ENCODE measurements at places on chromosomes 1 and 21. TPM values are rescaled to one million over a fixed set of nuclear protein-coding genes. Genes with fewer than 3 reads are reported as not detected.

Gene IGSF5
- not detected for total RNA-seq

Gene TMCC2
- total RNA-seq = 4.8 TPM

Gene TMEM82
- not detected for total RNA-seq

Gene RGS13
- total RNA-seq = 4.7 TPM

Gene ZSWIM5
- 4.1 TPM for total RNA-seq

Gene OR2W3
- total RNA-seq = 1.6 TPM

GRCh38 chr1:180196436-180197003 is 33.5 kb upstream of the LHX4 start:
- H3K27ac ChIP-seq = no peak overlapping the region
- H3K4me3 ChIP-seq = no peak overlapping the region
- H3K4me1 ChIP-seq = no peaks in the 10 kb centered on the region
- H3K27me3 ChIP-seq = no peaks in the 10 kb centered on the region
- DNase-seq = no peak
- H3K36me3 ChIP-seq = peaks cover 66% of the 10 kb centered on the region

DNA sequence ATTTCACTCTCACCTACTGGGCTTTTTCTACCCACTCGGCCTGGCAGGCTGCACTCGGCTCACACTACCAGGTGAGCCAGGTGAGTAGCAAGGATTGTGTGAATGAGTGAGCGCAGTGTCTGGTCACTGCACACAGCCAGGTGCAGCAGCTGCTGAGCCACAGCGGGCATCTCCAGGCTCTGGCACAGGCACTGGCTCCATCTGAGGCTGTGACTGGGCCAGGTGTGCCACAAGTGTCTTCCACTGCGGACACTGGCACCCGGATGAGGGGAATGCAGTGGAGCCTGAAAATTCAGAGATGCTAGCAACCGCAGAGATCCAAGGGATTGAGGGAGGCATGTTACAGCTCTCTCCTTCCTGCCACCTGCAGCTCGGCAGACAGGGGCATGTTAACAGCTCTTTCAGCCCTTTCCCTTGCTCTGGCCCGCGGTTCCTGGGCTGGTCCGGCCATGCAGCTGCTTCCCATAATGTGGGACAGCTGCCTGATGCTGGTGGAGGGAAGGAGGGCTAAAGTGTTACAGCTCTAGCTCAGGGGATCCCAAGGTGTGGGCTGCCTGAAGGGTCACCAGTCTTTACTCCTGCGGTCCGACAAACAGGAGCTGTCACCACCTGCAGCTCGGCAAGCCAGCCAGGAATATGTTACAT is 1038.3 kb downstream of the AMY1C start:
- no peaks in the 10 kb centered on the region for H3K4me1 ChIP-seq
- no peak overlapping the region for H3K4me3 ChIP-seq
- DNase-seq = peak; percentile 51
- no peaks in the 10 kb centered on the region for H3K36me3 ChIP-seq
- H3K27ac ChIP-seq = no peak overlapping the region

- no peak for DNase-seq
- H3K27me3 ChIP-seq = no peaks in the 10 kb centered on the region
- H3K4me3 ChIP-seq = no peak overlapping the region
- H3K36me3 ChIP-seq = no peaks in the 10 kb centered on the region
- H3K27ac ChIP-seq = no peak overlapping the region
Measured at GRCh38 chr1:79117376-79117775, 110.8 kb upstream of the ADGRL4 start.

- no peak for DNase-seq
- no peak overlapping the region for H3K27ac ChIP-seq
- H3K27me3 ChIP-seq = no peaks in the 10 kb centered on the region
- no peaks in the 10 kb centered on the region for H3K36me3 ChIP-seq
- H3K4me1 ChIP-seq = no peaks in the 10 kb centered on the region
Measured at GRCh38 chr1:67189953-67190352, 23.7 kb downstream of the IL23R start.

- no peak overlapping the region for H3K4me3 ChIP-seq
- no peaks in the 10 kb centered on the region for H3K27me3 ChIP-seq
- H3K36me3 ChIP-seq = no peaks in the 10 kb centered on the region
- DNase-seq = no peak
- peak overlapping the region; percentile 58 for H3K27ac ChIP-seq
Measured at GRCh38 chr1:164601399-164602100, 42.6 kb downstream of the PBX1 start.

- no peaks in the 10 kb centered on the region for H3K27me3 ChIP-seq
- peak overlapping the region; percentile 56 for H3K27ac ChIP-seq
- no peaks in the 10 kb centered on the region for H3K36me3 ChIP-seq
- DNase-seq = no peak
- no peak overlapping the region for H3K4me3 ChIP-seq
- H3K4me1 ChIP-seq = peaks cover 36% of the 10 kb centered on the region
Measured at GRCh38 chr1:235919127-235919832, 52.6 kb upstream of the LYST start.

GRCh38 chr1:202131956-202132821 is 9.5 kb downstream of the GPR37L1 start:
- H3K27ac ChIP-seq = peak overlapping the region; percentile 86
- DNase-seq = peak; percentile 83
- peaks cover 46% of the 10 kb centered on the region for H3K36me3 ChIP-seq

- H3K27ac ChIP-seq = no peak overlapping the region
- no peak for DNase-seq
- no peaks in the 10 kb centered on the region for H3K4me1 ChIP-seq
- no peaks in the 10 kb centered on the region for H3K36me3 ChIP-seq
- no peaks in the 10 kb centered on the region for H3K27me3 ChIP-seq
Measured at GRCh38 chr21:16372586-16372985, 642.8 kb downstream of the USP25 start.

- no peaks in the 10 kb centered on the region for H3K27me3 ChIP-seq
- H3K4me3 ChIP-seq = no peak overlapping the region
- H3K4me1 ChIP-seq = no peaks in the 10 kb centered on the region
- H3K36me3 ChIP-seq = no peaks in the 10 kb centered on the region
- H3K27ac ChIP-seq = no peak overlapping the region
Measured at GRCh38 chr1:110506541-110506940, 12.4 kb downstream of the KCNA10 start.

- no peaks in the 10 kb centered on the region for H3K36me3 ChIP-seq
- peak; percentile 97 for DNase-seq
- peaks cover 8% of the 10 kb centered on the region for H3K27me3 ChIP-seq
Measured at GRCh38 chr1:158177700-158178450, 2.8 kb upstream of the CD1D start.

DNA sequence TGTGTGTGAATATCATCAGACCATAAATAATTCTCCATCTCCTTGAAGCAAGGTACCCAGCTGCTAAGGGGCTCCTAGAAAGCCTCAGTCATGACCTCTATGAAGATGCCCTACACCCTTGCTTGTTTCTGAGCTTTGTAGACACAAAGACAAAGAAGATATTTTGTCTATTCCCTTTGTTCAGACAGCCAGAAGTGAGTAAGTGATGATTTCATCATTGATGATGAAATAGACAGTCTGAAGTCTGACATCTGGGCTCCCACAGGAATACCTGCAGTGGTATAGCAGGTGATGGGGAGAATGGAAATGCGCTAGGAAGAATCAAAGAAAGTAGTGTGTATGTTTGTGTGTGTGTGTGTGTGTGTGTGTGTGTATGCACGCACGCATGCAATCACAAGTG is 82.2 kb upstream of the DPT start:
- no peak overlapping the region for H3K27ac ChIP-seq
- no peaks in the 10 kb centered on the region for H3K27me3 ChIP-seq
- no peaks in the 10 kb centered on the region for H3K36me3 ChIP-seq
- no peak for DNase-seq
- no peaks in the 10 kb centered on the region for H3K4me1 ChIP-seq

- H3K27me3 ChIP-seq = no peaks in the 10 kb centered on the region
- DNase-seq = no peak
- no peak overlapping the region for H3K27ac ChIP-seq
- H3K4me3 ChIP-seq = no peak overlapping the region
- H3K4me1 ChIP-seq = peaks cover 3% of the 10 kb centered on the region
Measured at GRCh38 chr1:82962658-82963057, 1036.3 kb downstream of the TTLL7 start.

- H3K27ac ChIP-seq = no peak overlapping the region
- DNase-seq = no peak
- H3K4me3 ChIP-seq = no peak overlapping the region
- no peaks in the 10 kb centered on the region for H3K36me3 ChIP-seq
- no peaks in the 10 kb centered on the region for H3K4me1 ChIP-seq
Measured at GRCh38 chr1:21012937-21013336, 163.8 kb downstream of the EIF4G3 start.

DNA sequence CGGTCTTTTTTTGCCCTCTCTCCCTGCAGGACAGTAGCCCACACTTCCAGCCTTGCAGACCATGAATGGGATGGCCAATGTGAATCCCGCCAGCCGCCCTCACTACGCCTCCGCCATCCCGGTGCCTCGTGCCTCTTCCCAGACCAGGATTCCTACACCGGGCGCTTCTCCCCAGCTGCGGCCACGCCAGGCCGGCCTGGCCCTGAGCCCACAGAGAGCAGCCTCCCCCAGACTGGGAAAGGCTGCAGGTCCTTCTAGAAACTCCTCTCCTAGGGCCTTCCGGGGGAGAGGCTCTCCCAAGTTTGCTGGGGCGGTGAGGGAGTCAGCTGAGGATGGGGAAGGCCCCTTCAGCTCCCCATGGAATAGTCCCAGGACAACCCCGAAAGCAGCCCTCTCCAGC is 83.9 kb downstream of the NAV1 start:
- H3K27ac ChIP-seq = no peak overlapping the region
- H3K36me3 ChIP-seq = no peaks in the 10 kb centered on the region
- no peak for DNase-seq
- peaks cover 18% of the 10 kb centered on the region for H3K4me1 ChIP-seq
- H3K4me3 ChIP-seq = no peak overlapping the region
